T-helper 2 cell treated with Interferon-gamma antibody and Interleukin-4, amounts not matched to agents 100 ng/mL and 5 ng/mL, for 36 hours (primary cell): ENCODE measurements at places on chromosomes 2 and 18. TPM values are rescaled to one million over a fixed set of nuclear protein-coding genes. Genes with fewer than 3 reads are reported as not detected.

Gene INHA
- total RNA-seq = not detected in 2 replicates

Gene REG1B
- total RNA-seq = not detected in 2 replicates

Gene FAP
- total RNA-seq = not detected in 2 replicates

Gene HOXD4
- total RNA-seq = not detected in 2 replicates

Gene DSG1
- not detected in 2 replicates for total RNA-seq

Gene RABL2A
- 27.6 and 29.6 TPM in 2 replicates for total RNA-seq

Gene INHBB
- 0.09 TPM in 1 of 2 replicates, not detected in the other for total RNA-seq

Gene DNAJC5G
- not detected in 2 replicates for total RNA-seq
